ENCODE measurements at places on chromosomes 2 and 18. TPM values are rescaled to one million over a fixed set of nuclear protein-coding genes. Genes with fewer than 3 reads are reported as not detected.

DNA sequence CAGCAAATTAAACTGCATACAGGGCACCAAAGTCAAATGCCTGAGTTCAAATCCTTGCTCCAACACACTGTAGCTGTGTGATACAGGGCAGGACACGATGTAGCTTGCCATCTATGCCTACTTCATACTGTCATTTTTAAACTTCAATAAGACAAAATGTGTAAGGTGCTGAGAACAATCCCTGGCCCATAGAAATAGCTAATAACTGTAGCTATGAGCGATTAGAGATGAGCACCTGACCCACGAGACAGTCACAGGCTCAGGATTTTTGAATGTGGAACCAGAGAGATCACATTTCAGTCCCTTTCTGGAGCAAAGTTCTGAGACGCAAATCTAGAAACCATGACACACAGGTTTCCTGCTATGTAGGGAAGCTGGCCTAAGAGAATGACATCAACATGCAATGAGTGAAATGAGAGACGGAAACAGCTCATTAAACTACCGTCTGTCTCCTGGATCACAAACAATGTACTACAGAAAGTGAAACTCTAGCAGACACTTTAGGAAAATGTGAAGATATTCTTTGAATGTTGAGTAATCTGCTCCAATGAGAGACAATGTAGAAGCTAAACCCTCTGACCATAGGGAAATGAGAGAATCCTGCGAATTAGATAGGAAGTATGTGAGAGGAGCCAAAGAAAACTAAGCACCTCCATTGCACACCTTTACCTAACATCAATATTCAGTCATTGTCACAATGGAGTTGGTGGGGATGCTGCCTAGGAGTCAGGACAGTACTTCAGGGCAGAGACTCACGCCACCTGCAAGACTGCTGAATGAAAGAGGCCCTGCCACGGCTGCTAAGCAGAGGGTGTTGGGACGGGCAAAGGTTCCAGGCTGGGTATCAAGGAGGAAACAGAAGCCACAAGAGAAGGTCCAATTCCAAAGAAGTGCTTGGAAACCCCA is 25.5 kb downstream of the B4GALT6 start:
- H3K27ac ChIP-seq = no peak overlapping the region
- peaks cover under 1% of the 10 kb centered on the region for H3K27me3 ChIP-seq
- DNase-seq = no peak
- H3K36me3 ChIP-seq = no peaks in the 10 kb centered on the region
- H3K4me3 ChIP-seq = no peak overlapping the region

- no peak for DNase-seq
- H3K4me1 ChIP-seq = no peaks in the 10 kb centered on the region
- no peaks in the 10 kb centered on the region for H3K36me3 ChIP-seq
- H3K27ac ChIP-seq = no peak overlapping the region
- peaks cover 8% of the 10 kb centered on the region for H3K27me3 ChIP-seq
- H3K4me3 ChIP-seq = no peak overlapping the region
These were observed 26.5 kb downstream of the TNS1 start for GRCh38 chr2:217976301-217976700.

DNA sequence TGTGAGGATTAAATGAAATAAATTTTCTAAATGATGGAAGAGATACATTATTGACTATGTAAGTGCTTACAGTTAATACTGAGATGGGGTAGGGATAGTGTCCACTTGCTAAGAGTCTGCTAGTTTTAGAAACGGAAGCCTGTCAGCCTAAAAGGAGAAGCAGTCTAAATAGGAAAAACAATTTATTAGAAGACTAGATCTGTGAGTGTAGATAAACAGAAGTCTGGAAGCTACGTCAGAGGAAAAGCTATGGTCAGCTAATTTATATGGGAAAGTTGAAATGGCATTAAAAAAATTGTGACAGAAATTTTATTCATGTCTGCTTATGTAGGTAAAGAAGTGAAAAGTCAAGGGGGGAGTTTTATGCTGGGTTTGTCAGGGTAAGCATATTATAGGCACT is 1338.4 kb upstream of the CHAC2 start:
- H3K27me3 ChIP-seq = no peaks in the 10 kb centered on the region
- no peaks in the 10 kb centered on the region for H3K36me3 ChIP-seq
- H3K27ac ChIP-seq = no peak overlapping the region
- no peak overlapping the region for H3K4me3 ChIP-seq

DNA sequence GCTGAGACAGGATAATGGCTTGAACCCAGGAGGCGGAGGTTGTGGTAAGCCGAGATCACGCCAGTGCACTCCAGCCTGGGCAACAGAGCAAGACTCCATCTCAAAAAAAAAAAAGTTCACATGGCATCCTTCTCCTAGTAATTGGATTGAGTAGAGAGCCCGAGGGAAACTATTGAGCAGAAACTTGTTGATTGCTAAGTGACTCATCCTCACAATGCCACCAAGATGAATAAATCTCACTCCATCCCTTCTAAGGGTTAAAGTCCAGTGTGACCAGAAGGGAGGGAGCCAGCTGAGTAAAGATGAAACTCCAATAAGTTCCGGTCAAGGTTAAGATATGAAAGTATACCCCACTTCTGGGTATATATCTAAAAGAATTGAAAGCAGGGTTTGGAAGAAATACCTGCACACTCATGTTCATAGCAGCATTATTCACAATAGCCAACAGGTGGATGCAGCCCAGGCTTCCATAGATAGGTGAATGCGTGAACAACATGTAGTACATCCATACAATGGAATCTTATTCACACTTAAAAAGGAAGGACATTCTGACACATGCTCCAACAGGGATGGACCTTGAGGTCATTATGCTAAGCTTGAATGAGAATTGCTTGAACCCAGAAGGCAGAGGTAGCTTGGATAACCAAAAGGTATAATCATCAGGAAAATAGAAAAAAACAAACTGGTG is 13.0 kb upstream of the FHL2 start:
- no peak overlapping the region for H3K27ac ChIP-seq
- H3K4me3 ChIP-seq = no peak overlapping the region
- H3K36me3 ChIP-seq = no peaks in the 10 kb centered on the region
- H3K27me3 ChIP-seq = peaks cover 34% of the 10 kb centered on the region
- H3K4me1 ChIP-seq = no peaks in the 10 kb centered on the region

GRCh38 chr2:199979832-199980628 is 24.6 kb downstream of the MAIP1 start:
- no peaks in the 10 kb centered on the region for H3K36me3 ChIP-seq
- H3K27ac ChIP-seq = no peak overlapping the region
- peaks cover 4% of the 10 kb centered on the region for H3K4me1 ChIP-seq
- no peaks in the 10 kb centered on the region for H3K27me3 ChIP-seq
- no peak overlapping the region for H3K4me3 ChIP-seq

DNA sequence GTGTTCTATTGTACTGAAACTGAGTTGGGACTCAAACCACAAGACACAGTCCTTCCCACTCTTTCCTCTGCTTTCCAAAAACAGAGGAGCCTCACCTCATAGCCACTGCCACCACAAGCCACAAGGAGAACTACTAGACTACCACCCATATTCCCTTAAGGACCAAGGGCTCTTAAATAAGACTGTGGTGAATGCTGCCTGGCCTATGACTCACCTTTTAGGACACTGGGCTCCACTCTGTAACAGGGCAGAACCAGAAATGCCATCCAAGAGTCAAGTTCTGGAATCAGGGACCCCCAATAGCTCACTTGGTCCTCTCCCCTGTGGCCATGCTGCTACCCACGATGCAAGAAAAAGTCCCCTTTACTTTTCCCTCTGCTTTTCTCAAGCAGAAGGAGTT is 851.4 kb downstream of the BCL11A start:
- H3K36me3 ChIP-seq = peaks cover 12% of the 10 kb centered on the region
- no peak for DNase-seq
- H3K27ac ChIP-seq = no peak overlapping the region
- H3K27me3 ChIP-seq = no peaks in the 10 kb centered on the region

DNA sequence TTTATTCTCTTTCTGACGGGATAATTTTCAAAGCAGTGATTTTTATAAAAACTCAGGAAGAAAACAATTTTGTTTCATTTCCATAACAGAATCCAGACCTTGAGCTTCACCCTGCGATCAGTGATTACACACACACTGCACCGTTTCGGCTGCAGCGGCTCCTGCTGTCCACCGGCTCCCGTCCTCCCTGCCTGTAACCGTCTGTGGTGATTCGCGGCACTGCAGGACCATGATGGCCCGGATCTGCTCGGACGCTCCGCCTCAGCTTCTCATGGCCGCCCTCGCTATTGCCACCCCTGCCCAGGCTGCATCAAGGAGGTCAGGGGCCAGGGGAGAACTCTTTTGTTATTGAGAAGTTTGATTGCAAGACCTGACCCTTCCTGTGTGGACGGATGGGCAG is 246.1 kb downstream of the TWIST2 start:
- H3K4me1 ChIP-seq = no peaks in the 10 kb centered on the region
- H3K27ac ChIP-seq = no peak overlapping the region
- no peak overlapping the region for H3K4me3 ChIP-seq
- H3K36me3 ChIP-seq = peaks cover 29% of the 10 kb centered on the region

SLC8A1 gene
- 0.22 TPM for total RNA-seq
